Nephron progenitor cell (in vitro differentiated cells): ENCODE measurements at places on chromosomes 2 and 18.

- no peak for DNase-seq
Measured at GRCh38 chr2:164335947-164336346, 285.3 kb downstream of the GRB14 start.

DNA sequence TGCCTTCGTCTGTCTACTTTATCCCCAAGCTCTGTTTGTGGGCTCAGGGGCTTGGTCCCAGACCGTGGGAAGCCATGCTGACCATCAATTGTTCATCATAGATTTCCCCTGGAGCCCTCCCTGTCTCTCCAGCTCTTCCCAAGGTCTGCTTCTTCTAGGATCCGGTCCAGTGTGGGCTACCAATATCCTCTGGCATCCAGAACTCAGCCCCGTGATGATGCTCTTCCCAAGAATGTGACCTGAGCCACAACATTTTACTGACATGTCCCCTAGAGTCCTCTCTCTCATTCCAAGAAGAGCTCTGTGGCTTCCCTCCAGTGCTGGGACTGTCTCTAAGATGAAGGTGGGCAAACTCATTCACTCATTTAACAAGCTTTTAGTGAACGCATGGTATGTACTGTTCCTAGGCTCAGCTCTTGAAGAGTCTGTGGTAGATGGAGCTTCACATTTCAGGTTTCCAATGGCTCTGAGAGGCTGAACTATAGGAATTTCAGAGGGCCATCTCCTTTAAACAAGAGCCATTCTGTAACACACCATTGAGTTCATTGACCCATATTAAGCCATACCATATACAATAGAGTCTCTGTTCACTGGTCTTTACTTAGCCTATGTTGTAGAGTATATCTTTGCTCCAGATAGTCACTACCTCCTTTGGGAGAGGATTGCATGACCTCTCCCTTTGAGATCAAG is 142.0 kb upstream of the APCDD1 start:
- no peak for DNase-seq

- DNase-seq: peak; percentile 50
Measured at GRCh38 chr2:202376460-202377206, 506 bp downstream of the BMPR2 start.

GRCh38 chr2:39150102-39150562 is 29.3 kb upstream of the SOS1 start:
- no peak for DNase-seq

- no peak for DNase-seq
Measured at GRCh38 chr2:221724631-221725203, 152.6 kb upstream of the EPHA4 start.

DNA sequence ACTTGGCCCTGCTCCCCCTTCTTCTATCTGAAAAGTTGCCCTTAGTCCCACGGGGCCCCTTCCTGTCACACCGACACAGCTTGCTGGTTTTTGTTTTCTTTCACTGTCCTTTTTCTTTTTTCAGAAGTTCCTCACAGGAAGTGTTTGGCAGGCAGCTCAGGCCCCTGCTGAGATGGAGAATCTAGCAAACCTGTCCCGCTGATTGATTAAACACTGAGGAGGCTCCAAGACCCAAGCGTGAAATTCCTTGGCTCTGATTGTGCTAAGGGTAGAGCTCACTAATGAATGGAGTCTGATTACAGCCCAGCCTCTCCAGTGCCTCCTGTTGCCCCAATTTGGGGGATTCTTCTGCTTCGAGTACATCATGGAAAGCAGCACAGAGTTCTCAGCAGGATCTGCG is 365.9 kb upstream of the MEX3C start:
- DNase-seq: no peak

DNA sequence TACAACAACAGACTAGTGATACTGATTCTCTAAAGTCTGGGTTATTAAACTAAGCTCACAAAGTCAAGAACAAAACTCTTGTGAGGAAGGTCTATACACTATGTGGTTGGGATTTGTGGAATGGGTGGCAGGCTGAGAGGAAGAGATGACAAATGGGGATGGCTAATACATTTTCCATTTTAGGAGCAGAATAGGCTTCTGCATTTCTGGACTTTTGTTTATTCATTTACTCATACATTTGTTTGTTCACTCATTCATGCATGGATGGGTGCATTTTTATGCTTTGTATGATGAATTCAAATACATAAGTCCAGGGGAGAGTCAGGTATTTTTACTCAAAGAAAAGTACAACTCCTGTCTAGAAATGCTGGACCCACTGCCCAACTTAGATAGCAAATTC is 637.4 kb upstream of the CDH2 start:
- DNase-seq: no peak

DNA sequence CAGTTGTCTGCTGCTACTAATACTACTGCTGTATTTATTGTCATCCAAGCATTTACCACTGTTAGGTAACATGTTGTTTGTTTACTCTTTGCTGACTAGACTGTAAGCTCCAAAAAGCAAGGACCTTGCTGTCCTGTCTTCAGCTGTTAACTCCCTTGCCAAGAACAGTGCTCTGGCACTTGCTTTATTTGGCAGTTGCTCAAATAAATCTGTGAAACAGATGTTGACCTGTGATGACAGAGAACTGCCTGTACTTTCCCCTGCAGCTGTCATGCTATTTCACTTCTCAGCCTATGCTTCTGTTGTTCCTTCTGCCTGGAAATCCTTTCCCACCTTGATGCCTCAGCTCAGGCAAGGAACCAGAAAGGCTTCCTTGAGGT is 181.2 kb downstream of the ATAD2B start:
- DNase-seq: no peak

DNA sequence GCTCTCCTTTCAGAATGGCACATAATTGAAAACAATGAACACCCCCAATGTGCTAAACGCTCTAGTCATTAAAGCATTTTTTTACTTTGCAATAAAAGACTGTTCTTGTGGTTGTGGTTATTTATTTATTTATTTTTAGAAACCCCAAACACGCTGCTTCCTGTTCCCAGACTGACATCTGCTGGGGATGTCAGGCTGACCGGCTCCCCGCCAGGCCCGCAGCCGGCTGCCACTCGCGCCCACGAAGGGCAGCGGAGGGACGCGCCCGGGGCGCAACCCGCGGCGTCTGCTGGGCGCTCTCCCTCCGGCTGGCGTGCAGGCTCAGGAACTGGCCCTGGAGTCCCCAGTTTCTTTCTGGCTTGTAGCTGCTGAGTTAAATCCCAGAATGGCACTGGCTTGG is 83.1 kb upstream of the SP3 start:
- DNase-seq: no peak

DNA sequence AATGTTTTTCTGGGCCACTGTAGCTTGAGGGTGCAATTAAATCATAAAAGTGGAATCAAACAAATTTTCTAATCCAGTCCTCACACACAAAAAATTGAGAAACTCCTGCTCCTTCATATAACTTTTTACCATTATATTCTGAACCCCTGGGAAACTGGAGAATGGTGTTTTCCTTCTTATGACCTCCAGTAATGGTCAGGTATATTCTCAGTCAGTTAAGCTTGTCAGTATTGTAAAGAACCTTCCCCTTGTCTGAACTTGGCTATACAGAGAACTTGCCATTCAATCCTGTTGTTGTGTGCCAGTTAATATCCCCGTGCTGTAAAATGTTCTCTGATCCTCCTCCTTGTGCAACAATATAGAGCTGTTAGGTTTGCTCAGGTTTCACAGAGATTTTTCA is 39.5 kb downstream of the ZNF804A start:
- DNase-seq: no peak

DNA sequence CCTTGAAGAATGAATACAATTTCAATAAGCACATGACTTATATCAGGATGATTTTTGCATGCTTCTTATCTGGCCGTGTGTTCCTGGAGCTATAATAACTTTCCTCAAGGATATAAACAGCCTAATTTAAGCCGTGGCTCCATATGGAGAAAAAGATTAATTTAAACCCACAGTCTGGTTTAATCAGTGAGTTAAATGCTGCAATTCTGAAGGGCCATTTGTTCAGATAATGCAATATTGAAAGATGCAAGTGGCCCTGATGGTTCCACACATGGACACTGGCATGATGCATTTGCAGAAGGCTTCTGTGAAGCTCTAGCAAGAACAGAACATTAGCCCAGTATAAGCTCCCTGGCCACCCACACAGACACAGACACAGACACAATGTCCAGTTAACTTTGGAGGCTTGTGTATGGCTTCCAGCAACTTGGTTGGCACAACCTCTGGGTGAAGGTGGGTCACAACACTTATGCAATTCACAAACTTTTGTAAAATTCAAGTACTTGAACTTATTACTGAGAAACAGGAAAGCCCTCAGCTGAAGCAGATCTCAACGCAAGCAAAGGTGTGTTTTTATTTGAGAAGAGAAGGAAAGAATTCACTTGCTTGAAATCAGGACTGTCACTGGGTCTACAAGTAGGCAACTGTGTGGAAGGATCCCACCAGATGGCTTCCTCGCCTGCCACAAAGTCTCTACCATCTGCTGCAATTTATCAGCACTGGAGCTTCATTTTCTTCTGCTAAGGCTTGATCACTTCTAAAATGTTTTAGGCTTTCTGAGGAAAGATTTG is 63.3 kb downstream of the MDH1 start:
- DNase-seq: no peak

DNA sequence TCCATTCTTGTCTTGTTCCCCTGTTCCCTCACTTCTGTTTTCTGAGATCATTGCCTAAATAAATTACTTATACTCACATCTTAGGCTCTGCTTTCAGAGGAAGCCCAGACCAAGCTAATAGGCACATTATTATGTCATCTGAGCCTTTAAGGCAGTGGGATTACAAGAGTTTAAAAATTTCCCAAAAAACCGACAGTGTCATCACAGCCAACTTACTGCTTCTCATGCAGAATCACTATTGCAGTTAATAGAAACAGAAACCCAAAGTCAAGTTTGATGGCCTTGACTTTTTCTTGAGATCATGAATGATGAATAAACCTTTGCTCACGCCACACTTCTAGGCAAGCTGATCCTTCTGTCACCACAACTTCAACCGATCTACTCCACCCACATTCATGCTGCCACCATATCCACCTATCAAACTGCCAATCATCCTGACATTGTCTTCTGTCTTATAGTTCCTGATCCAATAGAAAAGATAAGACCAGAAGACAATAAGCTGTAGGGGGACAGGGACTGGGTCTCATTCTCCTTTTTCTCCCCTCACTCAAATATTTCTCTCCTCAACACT is 142.7 kb upstream of the CREB1 start:
- DNase-seq: no peak

- DNase-seq: no peak
Measured at GRCh38 chr2:19885791-19886190, 16.0 kb downstream of the TTC32 start.

GRCh38 chr2:19810637-19811036 is 91.1 kb downstream of the TTC32 start:
- no peak for DNase-seq

- DNase-seq: no peak
Measured at GRCh38 chr2:1283871-1284270, 129.4 kb upstream of the TPO start.

DNA sequence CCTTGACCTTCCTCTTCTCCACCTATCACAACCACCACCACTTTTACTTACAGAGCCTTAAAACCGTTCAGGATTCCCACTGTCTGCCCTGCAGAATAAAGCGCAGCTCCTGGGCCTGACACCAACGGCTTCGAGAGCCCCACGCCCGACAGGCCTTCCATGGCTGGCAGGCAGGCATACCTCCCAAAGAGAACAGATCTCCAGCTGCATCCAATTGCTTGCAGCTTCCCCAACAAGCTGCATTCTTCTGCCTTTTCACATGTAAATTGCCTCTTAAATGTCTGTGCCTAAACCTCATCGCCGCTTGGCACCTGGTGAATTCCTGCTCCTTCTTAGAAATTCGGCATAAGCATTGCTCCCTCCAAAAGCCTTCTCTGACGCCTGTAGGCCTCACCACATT is 31.5 kb upstream of the FAM124B start:
- DNase-seq: no peak

DNA sequence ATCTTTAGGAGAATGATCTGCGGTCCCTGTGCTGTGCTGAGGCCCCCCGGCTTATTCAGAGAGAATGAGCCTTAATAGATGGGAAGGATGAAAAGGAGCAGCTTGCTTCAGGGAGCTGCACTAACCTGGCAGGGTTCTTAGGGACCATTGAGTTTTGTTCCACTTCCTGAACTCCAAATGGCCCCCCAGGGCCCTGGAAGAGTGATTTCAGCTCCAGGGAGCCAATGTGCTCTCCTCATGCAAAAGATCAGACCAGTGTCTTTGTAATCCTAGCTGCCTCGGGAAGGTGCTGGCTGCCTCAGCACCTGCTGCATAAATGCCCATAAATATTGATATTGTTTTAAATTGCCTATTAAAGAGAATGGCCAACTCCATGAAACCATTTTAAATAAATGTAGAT is 210.2 kb downstream of the NCK2 start:
- DNase-seq: peak; percentile 13

- DNase-seq: no peak
Measured at GRCh38 chr2:47297767-47298425, 105.1 kb upstream of the MSH2 start.
